NCI-H2029 (cell line): ENCODE measurements at places on chromosomes 4 and X.

- DNase-seq, result no peak
These were observed 54.6 kb upstream of the CLDN34 start for GRCh38 chrX:9912351-9913145.

- DNase-seq, result no peak
These were observed 150.9 kb downstream of the SHOX start for GRCh38 chrX:781224-782204.

GRCh38 chr4:150999086-150999485, 16.0 kb downstream of the LRBA start:
- no peak for DNase-seq

DNA sequence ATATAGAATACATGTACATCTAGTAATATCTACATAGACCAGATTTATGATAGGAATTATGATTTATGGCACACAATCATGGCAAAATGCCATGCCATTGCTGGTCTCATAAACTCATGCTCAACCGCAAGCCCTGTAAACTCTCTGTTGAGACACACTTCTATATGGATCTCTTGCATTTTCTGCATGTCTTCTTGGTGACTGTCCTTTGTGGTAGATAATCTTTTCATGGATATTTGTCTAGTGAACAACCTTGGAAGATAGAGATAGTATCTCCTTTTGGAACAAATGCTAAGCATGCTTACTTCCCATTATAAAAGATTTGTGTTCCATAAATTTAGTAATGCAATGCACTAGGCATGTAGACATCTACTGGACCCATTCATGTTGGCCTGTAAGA, 328.0 kb downstream of the NAF1 start:
- no peak for DNase-seq

DNA sequence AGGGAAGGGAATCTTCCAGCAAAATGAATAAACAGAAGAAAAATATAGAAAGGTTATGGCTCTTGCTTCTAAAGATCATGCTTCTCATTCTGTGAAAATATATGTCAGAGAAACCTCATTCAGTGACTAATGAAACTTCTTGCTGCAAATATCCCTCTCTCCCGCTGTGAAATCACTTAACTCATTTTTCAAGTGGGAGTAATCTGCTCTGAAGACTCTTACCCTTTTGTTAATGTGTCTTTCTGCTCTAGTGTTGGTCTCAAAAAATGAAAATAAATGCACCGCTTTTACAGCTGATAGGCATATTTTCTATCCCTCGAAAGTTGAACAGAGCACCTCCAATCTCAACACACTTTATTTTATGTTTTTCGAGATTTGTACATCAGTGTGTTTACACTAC, 252.3 kb downstream of the NLGN4X start:
- DNase-seq, result no peak

DNA sequence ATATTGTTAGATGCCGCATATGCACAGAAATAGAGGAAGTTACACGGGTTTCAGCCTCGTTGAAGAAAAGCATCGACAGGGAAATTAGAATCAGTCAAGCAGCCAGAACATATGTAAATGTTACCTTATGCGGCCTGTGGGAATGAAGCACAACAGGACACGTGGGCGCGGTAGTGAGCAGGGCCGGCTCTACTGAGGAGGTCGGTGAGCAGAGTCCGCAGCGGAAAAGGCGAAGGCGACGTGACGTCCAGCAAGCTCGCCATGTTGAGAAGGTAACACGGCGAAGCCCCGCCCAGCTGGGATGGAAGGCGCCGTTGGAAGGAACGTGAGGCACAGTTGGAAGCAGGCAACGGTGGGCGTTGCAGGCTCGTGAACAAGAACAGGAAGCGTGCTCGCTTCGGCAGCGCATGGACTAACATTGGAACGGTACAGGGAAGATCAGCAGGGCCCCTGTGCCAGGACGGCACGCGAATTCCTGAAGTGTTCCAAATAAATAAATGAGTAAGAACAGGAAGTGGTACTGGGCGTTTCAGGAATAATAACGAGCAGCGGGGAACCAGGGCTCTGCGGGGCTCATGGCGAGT, 54.6 kb downstream of the MTNR1A start:
- DNase-seq, result no peak

DNA sequence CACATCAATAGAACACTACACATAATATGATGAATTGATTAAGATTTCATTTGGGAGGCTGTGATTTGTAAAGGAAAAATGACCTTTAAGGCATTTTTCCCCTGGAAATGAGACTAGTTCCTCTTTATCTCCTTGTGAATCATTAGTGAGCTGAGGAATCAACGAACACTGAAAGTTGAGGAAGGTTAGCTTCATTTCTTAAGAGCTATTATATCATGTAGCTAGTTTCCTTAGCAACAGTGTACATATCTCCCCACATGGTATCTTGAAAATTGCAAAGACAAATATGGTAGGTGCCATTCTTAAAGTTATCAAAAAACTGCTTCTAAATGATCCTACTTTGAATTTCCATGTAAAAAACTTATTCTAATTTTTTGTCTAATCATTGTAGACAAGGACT, 127.5 kb upstream of the NRK start:
- no peak for DNase-seq

DNA sequence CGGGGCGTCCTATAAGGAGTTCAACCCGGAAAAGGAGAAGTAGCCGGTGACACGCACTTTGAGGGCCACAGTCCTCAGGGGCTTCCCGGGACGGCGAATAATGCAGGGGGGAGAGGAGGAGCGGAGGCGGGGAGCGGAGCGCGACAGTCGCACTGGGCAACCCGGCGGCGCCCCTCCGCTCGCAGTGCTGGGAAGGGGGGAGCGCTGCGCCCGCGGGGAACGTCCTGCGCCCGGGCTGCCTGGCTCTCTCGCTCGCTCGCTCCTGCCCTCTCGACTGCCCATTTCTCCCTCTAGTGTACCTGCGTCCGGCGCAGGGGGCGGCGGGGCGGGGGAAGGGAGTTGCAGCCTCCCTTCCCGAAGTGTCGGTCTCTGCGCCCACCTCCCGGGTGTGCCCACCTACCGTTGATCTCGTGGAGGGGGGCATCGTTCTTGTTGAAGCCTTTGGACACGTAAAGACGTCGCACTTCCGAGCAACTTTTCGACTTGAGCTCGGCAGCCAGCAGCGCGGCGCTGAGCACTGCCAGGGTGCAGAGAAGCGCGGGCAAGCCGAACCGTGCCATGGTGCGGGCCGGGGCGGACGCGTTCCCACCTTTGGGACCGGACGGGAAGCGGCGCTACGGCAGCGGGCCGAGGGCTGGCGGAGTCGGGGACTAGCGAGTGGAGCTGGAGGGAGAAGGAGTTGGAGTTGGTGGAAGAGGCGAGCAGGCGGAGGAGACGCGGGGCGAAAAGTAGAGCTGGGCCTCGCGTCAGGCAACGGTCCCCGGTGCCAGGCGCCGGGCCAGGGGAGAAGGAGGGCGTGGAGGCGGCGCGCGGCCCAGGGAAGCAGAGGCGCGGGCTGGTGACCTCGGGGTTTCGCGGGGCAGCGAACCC, 648 bp downstream of the GPC4 start:
- no peak for DNase-seq

DNA sequence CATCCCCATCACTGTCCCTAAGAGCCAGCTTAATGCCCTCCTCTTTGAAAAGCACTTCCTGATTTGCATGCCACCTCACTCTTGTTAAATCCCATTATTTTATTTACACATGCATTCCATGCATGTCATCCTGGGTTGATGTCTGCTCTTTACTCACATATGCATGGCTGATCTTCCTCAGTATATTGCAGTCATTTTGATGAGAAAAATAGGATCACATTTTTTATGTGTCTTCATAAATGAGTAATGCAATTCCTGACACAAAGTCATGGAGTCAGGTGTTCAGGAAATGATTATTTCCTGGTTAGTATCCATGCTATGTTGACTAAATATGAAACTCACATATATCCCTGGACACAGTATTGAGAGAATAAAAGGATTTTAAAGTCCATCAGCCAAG, 204.7 kb downstream of the SLIT2 start:
- DNase-seq, result no peak

GRCh38 chrX:1433646-1434357, 18.9 kb downstream of the ASMTL start:
- no peak for DNase-seq

GRCh38 chrX:102627640-102628039, 23.6 kb upstream of the GPRASP1 start:
- DNase-seq, result no peak

- no peak for DNase-seq
These were observed 24.3 kb downstream of the TMEM255A start for GRCh38 chrX:120286733-120287512.

- DNase-seq, result peak; percentile 38
These were observed at the start of gene GPAT3 for GRCh38 chr4:83535520-83536361. TSS of gene GPAT3 (plus strand) at chr4:83536108. CDS start at chr4:83536623, 515 bp downstream.

- DNase-seq, result no peak
These were observed 74.1 kb downstream of the STARD8 start for GRCh38 chrX:68721546-68721945.

DNA sequence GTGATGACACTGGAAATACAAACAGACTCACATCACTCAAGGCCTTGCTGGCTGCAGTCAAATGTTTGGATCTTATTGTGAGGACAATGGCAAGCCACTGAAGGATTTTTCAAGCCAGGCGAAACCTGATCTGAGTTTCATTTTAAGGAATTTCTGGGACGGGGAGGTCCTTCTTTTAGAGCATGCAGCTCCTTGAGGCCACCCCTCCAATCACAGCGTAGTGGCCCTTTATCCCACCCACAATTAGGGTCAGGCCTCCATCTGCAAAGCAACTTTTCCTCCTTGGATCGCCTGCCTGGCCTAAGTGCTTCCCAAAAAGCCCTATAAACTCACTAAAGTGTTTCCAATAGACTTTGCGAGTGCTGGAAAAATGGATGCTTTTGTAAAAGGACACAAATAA, 115.5 kb downstream of the EFHC2 start:
- DNase-seq, result no peak

- DNase-seq, result no peak
These were observed 111.0 kb downstream of the DHX15 start for GRCh38 chr4:24473309-24473721.

GRCh38 chrX:109704563-109704962, 28.5 kb downstream of the ACSL4 start:
- DNase-seq, result no peak

- DNase-seq, result no peak
These were observed 695 bp downstream of the MTM1 start for GRCh38 chrX:150569155-150569477.

DNA sequence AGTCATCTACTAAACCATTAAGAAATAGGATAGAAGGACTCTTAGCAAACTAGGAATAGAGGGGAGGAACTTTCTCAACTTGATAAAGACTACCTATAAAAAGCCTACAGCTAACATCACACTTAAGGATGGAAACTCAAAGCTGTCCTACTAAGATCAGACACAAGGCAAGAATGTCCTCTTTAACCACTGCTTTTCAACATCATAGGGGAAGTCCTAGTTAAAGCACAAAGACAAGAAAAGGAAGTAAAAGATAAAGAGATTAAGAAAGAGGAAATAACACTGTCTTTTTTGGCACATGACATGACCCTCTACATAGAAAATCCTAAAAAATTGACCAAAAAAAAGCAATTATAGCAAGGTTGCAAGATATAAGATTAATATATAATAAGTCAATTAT, 136.6 kb downstream of the FBXW7 start:
- DNase-seq, result no peak

DNA sequence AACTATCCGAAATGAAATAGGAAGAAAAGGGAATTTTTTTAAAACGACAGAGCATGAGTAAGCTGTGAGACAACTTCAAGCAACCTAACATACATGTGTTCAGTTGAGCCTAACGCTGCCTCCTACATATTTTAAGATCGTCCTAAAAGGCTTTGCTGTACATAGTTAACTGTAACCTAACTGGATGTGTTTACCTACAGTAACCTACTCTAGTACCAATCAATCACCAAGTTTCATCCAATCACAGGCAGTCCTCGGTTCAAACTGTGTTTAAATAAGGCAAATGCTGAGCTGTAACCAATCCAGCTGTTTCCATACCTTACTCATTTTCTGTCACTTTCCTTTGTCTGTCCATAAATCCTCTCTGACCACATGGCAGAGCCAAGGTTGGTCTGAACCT, 17.1 kb downstream of the RCHY1 start:
- no peak for DNase-seq

DNA sequence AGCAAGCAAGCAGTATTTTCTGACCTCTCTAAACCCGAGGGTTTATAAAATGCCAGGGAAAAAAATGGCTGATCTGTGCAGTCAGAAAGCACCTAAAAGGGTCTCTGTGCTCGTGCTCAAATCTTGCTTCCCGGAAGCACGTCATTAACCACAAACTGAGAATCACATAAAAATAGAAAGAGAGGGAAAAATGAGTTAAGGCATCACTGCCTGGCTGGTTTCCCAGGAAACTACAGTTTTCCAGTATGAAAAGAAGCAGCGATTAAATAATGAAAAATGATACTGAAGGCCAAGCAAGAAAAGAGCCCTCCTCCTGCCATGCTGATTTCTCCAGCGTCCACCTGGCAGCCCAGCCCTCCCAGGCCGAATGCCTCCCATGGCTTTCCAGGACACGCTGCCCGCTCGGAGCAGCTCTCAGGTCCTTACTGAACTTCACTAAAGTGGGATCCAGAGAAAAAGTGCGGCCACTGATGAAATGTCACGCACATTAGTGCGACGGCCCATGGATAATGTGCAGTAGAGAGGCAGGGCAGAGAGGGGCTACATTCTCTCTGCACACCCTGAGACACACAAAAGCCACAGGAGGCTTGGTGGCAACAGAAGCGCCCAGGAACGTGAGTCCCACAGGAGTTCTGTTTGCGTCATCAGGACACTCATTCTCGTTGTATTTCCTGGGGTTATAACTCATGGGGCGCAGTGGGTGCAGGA, 80.4 kb downstream of the WFS1 start:
- no peak for DNase-seq

DNA sequence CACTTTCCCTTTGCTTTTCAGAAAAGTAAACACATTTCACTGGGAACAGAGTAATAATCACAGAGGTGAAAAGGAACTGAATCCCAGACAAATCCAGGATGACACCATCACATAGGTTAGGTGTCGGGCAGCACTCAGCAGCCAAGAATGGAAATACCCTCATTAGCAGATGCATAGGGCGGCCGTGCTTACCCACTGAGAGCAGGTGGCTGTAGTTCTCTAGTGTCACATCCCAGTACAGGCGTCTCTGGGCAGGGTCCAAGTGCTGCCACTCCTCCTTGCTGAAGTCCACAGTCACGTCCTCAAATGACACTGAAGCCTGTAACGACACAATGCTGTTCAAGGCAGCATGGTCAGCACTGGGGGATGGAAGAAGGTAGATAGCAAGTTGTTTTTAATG, 26.9 kb downstream of the ZNF41 start:
- peak; percentile 1 for DNase-seq

DNA sequence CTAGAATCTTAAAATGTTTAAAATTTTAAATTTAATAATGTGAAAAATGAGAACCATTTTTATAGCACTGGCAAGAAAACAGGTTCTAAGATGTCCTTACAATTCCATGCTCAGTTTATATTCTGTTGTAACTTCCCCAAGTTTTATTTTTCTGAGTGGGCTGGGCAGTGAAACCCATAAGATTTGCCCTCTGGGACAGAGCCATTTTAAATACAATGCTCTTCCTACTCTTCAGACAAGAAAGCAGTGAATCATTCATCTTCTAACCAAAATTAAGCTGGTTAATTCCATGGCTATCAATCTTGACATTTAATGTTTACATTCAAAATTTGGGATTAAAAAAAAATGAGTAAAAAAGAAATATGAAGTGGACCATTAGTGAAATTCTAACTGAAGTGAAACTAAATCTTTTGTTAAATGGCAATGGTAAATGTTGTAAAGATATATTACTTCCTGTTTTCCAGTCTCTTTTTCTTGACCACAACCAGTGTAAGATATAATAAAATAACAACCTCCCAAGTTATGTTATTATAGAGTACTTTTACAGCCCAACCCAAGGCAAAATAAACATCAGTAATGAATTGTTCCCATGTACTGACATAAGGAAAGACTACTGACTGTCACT, 37.2 kb upstream of the PTPN13 start:
- DNase-seq, result no peak
